ENCODE measurements at places on chromosomes 1 and 21.

DNA sequence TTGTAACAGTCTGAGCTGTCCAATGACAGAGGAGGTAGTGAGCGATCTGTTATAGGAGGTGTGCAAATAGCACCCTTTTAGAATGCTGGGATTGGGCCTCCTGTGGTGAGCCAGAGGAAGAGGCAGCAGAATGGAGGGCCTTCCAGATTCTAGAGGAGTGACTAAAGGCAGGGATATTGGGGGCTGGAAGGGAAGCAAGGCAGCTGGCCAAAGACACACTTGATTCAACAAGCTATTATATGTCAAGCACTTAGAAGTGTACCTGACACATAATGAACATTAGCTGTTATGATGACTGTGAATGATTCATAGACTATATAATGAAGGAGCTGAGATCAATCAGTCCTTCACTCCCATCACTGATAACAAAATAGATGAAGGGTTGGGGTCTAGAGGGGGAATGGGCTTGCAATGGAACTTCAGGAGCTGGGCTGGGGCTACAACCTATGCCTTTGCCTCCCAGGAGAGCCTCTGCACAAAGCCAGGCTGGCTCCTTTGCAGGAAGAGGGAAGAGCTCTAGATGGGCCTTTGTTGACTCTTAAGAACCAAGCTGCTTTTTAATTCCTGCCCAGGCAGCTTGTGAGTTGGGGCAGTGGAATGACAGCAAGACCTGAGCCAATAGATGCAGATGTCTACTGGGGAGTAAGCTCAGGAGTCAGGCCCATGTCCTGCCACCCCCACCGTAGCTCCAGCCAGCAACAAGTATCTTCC lies 2.3 kb upstream of the MKNK1 start:
- no peak for DNase-seq

DNA sequence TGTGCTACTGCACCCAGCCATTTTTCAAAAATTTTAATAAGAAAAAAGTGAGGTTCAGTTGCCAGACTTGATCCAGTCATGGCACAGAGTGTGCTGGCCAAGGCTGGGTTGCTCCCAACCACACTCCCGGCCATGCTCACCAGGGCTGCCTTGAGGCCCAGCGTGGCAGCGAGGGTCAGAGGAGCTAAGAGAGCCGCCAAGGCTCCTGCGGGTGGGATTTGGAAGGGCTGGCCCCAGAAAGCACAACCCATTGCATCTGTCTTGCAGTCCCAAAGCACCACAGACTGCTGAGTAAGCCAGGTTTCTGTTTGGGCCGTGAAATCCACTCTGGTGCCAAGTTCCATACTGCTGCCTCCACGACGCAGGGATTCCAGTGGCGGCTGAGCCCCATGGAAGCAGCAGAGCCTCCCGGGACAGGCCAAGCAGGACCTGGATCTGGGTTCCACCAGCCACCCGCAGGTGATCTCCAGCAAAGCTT lies 22.6 kb downstream of the ZBTB17 start:
- DNase-seq: no peak

GRCh38 chr21:29168891-29169315 lies 38.5 kb downstream of the MAP3K7CL start:
- no peak for DNase-seq

DNA sequence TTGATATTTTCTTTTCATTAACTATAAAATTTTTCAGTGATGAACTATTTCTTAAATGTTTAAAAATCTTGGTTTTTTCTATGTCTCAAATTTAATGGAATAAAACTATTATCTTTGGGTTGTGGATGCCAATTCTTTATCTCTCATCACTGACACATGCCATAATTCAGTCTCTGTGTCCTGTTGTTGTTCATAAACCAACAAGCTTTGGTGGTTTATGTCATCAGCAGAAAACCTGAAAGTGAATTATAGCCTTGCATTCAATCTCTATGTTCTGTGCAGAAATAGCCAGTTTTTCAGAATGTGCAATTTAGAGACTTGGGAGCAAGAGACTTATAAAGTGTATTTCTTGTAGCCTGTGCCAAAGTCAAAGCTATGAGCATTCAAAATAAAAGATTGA lies 462.6 kb upstream of the ADGRL4 start:
- no peak for DNase-seq

All from activated T-helper 9 cell treated with anti-CD3 and anti-CD28 coated beads, Interleukin-2, amount 50 U/mL, for 16 hours (primary cell).